Fibroblast of lung (primary cell): ENCODE measurements at places on chromosomes 12 and 14. TPM values are rescaled to one million over a fixed set of nuclear protein-coding genes. Genes with fewer than 3 reads are reported as not detected.
A peak's percentile ranks its signal among the peaks of the same experiment; 100 is the strongest.

GRCh38 chr14:81453166-81453766 lies 53.1 kb upstream of the STON2 start:
- no peaks in the 10 kb centered on the region for H3K36me3 ChIP-seq
- peaks cover 3% of the 10 kb centered on the region for H3K4me1 ChIP-seq
- peak; percentile 70 for DNase-seq
- peaks cover 5% of the 10 kb centered on the region for H3K27me3 ChIP-seq
- H3K27ac ChIP-seq: no peak overlapping the region

DNA sequence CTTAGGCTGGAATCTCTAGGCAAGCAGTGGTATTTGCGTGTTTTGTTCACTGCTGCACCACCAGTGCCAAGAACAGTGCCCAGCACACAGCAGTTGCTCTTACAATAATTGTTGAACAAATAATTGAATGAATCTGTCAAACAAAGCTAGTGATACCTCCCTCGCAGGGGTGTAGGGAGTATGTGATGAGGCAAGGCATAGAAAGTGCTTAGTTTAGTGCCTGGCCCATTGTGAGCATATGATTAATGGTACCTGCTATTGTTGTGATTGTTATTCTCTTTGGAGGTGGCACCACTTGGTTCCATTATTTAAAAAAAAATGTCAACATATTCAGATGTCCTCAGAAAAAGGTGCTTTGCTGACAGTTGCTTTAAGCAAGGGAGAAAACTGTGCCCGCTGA lies 210.1 kb upstream of the TBX3 start:
- no peaks in the 10 kb centered on the region for H3K36me3 ChIP-seq
- DNase-seq: no peak
- H3K4me3 ChIP-seq: no peak overlapping the region
- H3K27me3 ChIP-seq: no peaks in the 10 kb centered on the region
- H3K4me1 ChIP-seq: no peaks in the 10 kb centered on the region

- H3K27ac ChIP-seq: no peak overlapping the region
- no peak overlapping the region for H3K4me3 ChIP-seq
- no peak for DNase-seq
Measured at GRCh38 chr14:47500369-47500768, 175.0 kb downstream of the MDGA2 start.

DNA sequence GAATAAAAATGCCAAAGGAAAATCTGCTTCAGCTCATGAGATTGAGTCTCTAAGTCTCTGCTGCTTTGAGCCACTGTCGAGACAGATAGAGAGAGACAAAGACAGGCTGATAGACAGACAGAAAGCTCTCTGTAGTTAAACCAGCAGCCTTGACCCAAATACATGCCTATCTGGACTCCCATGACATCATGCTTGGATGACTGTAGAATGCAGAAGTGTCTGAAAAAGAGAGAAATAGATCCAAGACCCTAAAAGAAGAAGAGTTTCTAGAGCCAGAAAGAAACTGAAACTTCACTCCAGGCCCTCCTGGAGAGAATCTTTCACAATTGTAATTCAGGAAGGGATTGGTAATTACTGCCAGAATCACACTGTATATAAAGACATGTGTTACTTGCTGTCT lies 122.6 kb upstream of the PLXNC1 start:
- H3K27ac ChIP-seq: no peak overlapping the region
- H3K27me3 ChIP-seq: peaks cover 13% of the 10 kb centered on the region
- H3K36me3 ChIP-seq: no peaks in the 10 kb centered on the region

CCDC196 gene
- total RNA-seq: not detected in 2 replicates

SMIM41 gene
- 2.0 and 2.1 TPM in 2 replicates for total RNA-seq

SRGAP1 gene
- 17.5 and 30.2 TPM in 2 replicates for total RNA-seq

GRCh38 chr12:119803381-119803791 lies 73.7 kb downstream of the CIT start:
- DNase-seq: peak; percentile 48
- peaks cover 3% of the 10 kb centered on the region for H3K4me1 ChIP-seq
- peak overlapping the region; percentile 11 for H3K27ac ChIP-seq

DNA sequence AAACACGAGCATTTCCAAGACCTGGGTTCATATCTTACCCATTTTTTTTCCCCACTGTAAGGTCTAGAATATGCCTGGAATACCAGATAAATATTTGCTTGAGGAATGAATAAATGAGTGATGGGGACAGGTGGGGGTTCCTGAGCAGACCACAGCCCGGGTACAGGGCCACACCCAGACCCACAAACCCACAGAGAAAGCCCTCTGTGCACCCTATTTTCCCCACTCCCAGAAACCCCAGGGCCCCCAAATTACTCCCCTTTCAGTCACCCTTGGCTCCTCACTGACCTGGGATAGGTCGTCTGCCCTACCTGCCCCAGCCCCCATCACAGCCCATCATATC lies 66.5 kb upstream of the DDX11 start:
- H3K4me3 ChIP-seq: no peak overlapping the region
- no peak overlapping the region for H3K27ac ChIP-seq
- no peak for DNase-seq

GRCh38 chr12:70366581-70367257 lies 629 bp downstream of the KCNMB4 start:
- H3K27ac ChIP-seq: no peak overlapping the region
- no peaks in the 10 kb centered on the region for H3K36me3 ChIP-seq
- peak; percentile 22 for DNase-seq
- peaks cover 2% of the 10 kb centered on the region for H3K27me3 ChIP-seq

PRORP gene
- 12.1 and 14.2 TPM in 2 replicates for total RNA-seq
